ENCODE measurements at places on chromosomes 7 and 10. TPM values are rescaled to one million over a fixed set of nuclear protein-coding genes. Genes with fewer than 3 reads are reported as not detected.
A peak's percentile ranks its signal among the peaks of the same experiment; 100 is the strongest.

GRCh38 chr10:130028465-130028819 lies 64.4 kb upstream of the EBF3 start:
- no peaks in the 10 kb centered on the region for H3K36me3 ChIP-seq
- no peaks in the 10 kb centered on the region for H3K4me1 ChIP-seq
- H3K27ac ChIP-seq, result no peak overlapping the region
- H3K4me3 ChIP-seq, result no peak overlapping the region
- DNase-seq, result no peak

DNA sequence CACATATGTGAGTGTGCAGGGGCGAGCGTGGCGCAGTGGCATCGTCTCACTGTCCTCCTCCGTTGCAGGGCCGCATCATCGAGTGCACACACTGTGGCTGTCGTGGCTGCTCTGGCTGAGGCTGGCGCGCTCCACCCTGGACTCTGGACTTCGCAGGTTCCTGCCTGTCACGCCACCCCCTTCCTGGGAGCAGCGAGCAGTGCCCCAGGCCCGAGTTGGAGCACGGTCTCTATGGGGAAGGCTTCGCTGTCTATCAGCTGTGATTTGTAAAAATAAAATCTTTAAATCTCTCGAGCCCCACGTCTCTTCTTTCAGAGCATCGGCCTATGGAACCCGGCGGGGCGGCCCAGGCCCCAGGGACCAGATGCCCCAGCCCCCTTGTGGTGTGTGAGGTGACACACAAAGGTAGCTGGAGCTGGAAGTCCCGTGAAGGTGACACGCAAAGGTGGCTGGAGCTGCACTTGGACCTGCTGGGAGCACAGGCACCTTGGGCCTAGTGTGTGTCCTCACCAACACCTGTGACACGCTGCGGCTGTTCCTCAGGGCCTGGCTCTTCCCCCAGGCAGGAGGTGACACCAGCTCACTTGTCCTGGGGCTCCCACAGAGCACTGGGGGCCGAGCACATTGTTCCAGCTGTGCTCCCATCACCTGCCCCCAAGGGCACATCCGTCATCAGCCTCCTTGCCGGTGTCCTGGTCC lies 10.7 kb downstream of the BUD31 start:
- no peaks in the 10 kb centered on the region for H3K36me3 ChIP-seq
- H3K4me3 ChIP-seq, result no peak overlapping the region
- H3K27me3 ChIP-seq, result no peaks in the 10 kb centered on the region
- no peak overlapping the region for H3K27ac ChIP-seq

DNA sequence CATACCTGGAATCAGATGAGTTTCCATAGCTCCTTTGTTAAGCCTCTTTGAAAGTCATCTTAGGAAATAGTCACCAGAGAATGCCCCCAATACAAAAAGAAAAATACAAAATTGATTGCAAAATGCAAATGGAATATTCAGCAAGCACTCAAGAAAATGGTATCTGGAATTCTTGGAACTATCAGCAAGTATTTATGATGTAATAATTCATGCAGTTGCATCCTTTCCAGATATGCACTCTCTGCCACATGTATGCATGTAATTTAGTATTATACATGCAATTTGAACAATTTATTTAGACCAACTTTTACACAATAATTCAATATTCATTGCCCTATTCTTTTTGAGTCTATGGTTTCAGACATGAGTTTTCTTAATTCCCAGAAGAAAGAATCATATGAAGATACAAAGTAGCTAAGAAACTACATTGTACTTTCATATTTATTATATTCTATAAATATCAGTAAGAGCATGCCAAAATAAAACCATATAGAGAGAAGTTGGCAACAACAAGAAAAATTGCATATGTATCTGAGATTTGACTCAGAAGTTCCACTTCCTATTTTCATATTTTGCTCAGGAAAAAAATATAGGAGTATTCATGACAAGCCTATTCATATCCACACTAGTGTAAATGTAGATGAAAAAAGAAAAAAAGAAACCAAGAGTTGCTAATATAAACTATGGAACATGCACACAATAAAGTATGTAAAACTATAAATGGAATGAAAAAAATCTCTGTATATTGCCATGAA lies 338.5 kb downstream of the SEMA3D start:
- no peak for DNase-seq
- no peaks in the 10 kb centered on the region for H3K36me3 ChIP-seq
- no peak overlapping the region for H3K4me3 ChIP-seq
- no peaks in the 10 kb centered on the region for H3K27me3 ChIP-seq
- no peak overlapping the region for H3K27ac ChIP-seq
- H3K4me1 ChIP-seq, result no peaks in the 10 kb centered on the region

GRCh38 chr7:11831156-11831735 lies 752 bp downstream of the THSD7A start:
- H3K27me3 ChIP-seq, result no peaks in the 10 kb centered on the region
- peak overlapping the region; percentile 48 for H3K4me3 ChIP-seq
- peak overlapping the region; percentile 37 for H3K27ac ChIP-seq
- no peaks in the 10 kb centered on the region for H3K36me3 ChIP-seq
- DNase-seq, result no peak

GRCh38 chr7:6554848-6555247 lies 3.6 kb upstream of the GRID2IP start:
- no peak overlapping the region for H3K27ac ChIP-seq
- no peaks in the 10 kb centered on the region for H3K4me1 ChIP-seq
- no peaks in the 10 kb centered on the region for H3K27me3 ChIP-seq
- no peak overlapping the region for H3K4me3 ChIP-seq
- DNase-seq, result no peak

- no peaks in the 10 kb centered on the region for H3K27me3 ChIP-seq
- H3K27ac ChIP-seq, result no peak overlapping the region
- DNase-seq, result no peak
- no peaks in the 10 kb centered on the region for H3K4me1 ChIP-seq
- H3K36me3 ChIP-seq, result no peaks in the 10 kb centered on the region
- H3K4me3 ChIP-seq, result no peak overlapping the region
Observed at GRCh38 chr7:72493850-72494661, 81.9 kb upstream of the CALN1 start.

GRCh38 chr7:106057962-106058927 lies 53.9 kb downstream of the SYPL1 start:
- no peaks in the 10 kb centered on the region for H3K36me3 ChIP-seq
- no peak overlapping the region for H3K27ac ChIP-seq
- H3K4me3 ChIP-seq, result no peak overlapping the region
- DNase-seq, result no peak
- H3K27me3 ChIP-seq, result no peaks in the 10 kb centered on the region
- H3K4me1 ChIP-seq, result peaks cover 4% of the 10 kb centered on the region

DNA sequence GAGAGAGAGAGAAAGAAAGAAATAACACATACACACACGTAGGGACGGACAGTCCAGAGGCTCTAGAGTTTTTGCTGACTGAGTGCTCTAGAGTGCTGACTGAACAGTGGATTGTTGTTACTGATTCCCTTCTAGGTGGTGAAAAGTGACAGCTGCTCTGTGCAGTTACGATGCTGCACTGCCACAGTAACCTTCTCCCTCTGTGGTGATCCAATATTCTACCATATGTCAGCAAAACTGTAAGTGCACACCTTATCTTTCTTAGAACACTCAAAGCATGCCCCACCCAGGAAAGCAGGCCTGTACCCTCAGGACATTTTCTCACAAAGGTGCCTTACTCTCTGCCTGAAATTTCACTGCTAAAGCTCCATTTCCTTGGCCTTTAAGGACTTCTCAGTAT lies 1023.5 kb downstream of the TYW1 start:
- no peaks in the 10 kb centered on the region for H3K27me3 ChIP-seq
- DNase-seq, result no peak
- H3K4me1 ChIP-seq, result no peaks in the 10 kb centered on the region

GRCh38 chr10:132448248-132448731 lies 51.3 kb downstream of the PWWP2B start:
- H3K36me3 ChIP-seq, result no peaks in the 10 kb centered on the region
- peak overlapping the region; percentile 17 for H3K4me3 ChIP-seq
- peak overlapping the region; percentile 71 for H3K27ac ChIP-seq
- DNase-seq, result peak; percentile 77
- H3K27me3 ChIP-seq, result no peaks in the 10 kb centered on the region

- H3K4me1 ChIP-seq, result no peaks in the 10 kb centered on the region
- H3K36me3 ChIP-seq, result no peaks in the 10 kb centered on the region
- H3K4me3 ChIP-seq, result no peak overlapping the region
- no peaks in the 10 kb centered on the region for H3K27me3 ChIP-seq
- DNase-seq, result no peak
Observed at GRCh38 chr10:29022513-29022912, 266.4 kb upstream of the LYZL1 start.

DNA sequence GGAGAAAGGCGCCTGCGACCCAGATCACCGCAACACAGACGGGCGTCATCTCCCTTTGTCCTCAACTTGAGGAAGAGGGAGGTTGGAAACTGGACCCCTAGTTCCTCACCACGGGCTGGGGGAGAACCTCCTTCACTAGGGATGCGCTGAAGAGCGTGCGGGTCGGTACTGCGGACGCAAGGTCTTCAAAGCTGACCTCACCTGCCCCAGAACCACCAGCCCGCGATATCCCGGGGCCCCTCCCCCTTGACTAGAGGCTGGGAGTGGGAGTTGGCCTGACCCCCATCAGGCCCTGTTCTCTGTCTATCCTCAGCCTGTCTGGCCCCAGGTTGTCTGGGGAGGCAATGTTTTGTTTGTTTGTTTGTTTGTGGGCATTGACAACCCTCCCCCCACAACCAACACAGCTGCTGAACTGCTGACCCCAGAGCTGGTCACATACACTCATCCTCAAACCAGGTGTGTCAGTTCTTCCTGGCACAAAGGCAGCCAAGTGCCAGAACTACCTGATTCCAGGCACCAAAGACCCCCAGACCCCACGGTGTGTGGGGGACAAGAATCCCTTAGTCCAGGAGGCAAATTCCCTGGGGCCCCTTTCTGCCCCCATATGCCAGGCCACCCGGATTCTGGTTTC lies 2.9 kb downstream of the NPM3 start:
- H3K4me3 ChIP-seq, result peak overlapping the region; percentile 65
- peaks cover 26% of the 10 kb centered on the region for H3K4me1 ChIP-seq
- H3K36me3 ChIP-seq, result peaks cover 9% of the 10 kb centered on the region

DNA sequence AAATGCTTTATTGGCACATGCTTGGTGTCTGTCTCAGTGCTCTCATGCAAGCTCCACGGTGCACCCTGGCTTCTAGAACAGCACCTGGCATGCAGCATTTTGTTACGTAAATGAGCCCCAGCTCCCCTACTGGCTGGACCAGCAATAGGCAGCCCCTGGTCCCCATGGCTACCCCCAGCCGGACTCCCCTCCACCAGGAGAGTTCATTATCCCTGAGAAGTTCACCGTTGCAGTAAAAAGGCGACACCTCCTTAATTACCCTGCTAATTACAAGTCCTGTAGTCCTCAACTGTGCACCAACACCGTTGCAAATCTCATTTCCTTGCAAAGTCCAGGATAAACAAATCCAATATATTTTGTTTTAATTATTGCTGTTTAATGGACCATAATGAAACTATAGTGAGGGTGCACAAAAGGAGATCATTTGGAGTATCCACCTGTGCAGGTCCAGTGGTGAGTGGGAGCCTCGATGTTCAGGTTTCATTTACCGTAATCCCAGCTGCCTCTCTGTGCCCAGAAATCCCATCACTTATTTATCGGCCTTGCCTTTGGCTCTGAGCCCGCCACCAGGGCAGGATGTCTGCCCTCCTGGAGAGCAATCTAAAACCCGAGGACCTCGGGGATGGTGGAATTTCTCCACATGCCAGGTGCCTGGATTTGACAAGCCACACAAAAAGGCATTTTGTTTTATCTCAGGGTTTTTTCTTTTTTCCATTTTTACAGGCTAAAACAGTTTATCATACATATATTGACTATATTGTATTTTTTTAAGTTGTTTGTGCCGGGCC lies 12.8 kb upstream of the DRGX start:
- H3K4me3 ChIP-seq, result no peak overlapping the region
- H3K4me1 ChIP-seq, result no peaks in the 10 kb centered on the region
- H3K27me3 ChIP-seq, result no peaks in the 10 kb centered on the region
- no peak for DNase-seq

- no peaks in the 10 kb centered on the region for H3K36me3 ChIP-seq
- DNase-seq, result no peak
- no peak overlapping the region for H3K4me3 ChIP-seq
- H3K27ac ChIP-seq, result no peak overlapping the region
- no peaks in the 10 kb centered on the region for H3K27me3 ChIP-seq
Observed at GRCh38 chr10:59075576-59075975, 100.9 kb upstream of the PHYHIPL start.

Gene UPK3B
- total RNA-seq, result not detected

Gene CLDN15
- 3.2 TPM for total RNA-seq

Gene JMJD1C
- 74.1 TPM for total RNA-seq

Gene MRLN
- total RNA-seq, result 352 TPM

Gene LRRC17
- total RNA-seq, result not detected

Gene AMPH
- 5.8 TPM for total RNA-seq

Gene SH3PXD2A
- total RNA-seq, result 12.9 TPM

Gene C10orf90
- not detected for total RNA-seq
